ENCODE measurements at places on chromosomes 2 and 18.

GRCh38 chr18:76668546-76668945 lies 153.8 kb upstream of the ZNF236 start:
- DNase-seq, result no peak

DNA sequence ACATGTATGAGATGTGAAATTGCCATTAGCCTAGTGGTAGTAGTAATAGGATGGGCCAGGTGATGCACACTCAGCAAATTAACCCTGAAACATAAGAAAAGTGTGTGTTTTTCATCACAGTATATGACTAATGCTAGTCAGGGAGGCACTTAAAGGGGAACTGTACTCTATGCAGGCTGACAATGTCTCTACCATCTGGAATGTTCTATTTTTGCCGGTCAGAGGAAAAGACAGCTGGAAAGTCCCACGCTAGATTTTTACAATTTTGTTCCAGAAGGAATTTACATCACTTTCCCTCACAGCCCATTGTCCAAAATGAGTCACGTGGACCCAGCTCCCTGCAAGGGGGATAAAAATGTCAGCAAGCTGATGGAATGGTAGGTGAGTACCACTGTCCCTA lies 746.3 kb upstream of the CHAC2 start:
- DNase-seq, result no peak

- DNase-seq, result peak; percentile 82
Measured at GRCh38 chr2:86623494-86624266, at the start of gene RNF103. TSS of gene RNF103 (minus strand) at chr2:86623865. CDS start at chr2:86622886, 979 bp downstream.

GRCh38 chr18:79794846-79795245 lies 2.9 kb upstream of the KCNG2 start:
- no peak for DNase-seq

DNA sequence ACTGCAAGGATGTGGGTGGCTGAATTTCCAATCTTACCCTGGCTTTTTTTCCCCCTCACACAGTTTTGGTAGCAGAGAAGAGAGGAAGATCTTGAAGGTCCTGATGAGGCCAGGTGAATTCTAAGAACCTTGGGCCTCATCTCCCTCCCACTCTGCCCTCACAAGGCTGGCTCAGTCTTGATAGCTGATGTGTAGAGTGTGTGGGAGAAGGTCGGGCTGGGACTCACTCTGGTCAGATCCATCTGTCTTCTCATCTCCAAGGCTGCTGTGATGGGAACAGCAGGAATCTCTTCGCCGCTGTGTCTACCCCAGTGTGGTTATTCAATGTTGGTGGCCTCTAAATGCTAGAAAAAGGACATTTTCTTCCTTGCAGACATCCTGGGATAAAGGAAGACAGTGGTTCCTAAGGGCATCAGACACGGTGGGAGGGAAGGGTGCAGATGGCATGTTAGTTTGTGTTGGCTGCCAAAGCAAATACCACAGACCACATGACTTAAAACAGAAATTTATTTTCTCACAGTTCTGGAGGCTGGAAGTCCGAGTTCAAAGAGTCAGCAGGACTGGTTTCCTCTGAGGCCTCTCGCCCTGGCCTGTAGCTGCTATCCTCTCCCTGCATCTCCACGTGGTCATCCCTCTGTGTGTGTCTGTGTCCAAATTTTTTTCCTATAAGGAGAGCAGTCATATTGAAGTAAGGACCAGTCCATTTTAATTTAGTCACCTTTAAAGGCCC lies 37.6 kb upstream of the MGAT4A start:
- DNase-seq, result no peak

- DNase-seq, result no peak
Measured at GRCh38 chr2:86241611-86242010, 42.4 kb downstream of the MRPL35 start.

GRCh38 chr2:33395655-33396249 lies 80.7 kb upstream of the RASGRP3 start:
- peak; percentile 21 for DNase-seq

DNA sequence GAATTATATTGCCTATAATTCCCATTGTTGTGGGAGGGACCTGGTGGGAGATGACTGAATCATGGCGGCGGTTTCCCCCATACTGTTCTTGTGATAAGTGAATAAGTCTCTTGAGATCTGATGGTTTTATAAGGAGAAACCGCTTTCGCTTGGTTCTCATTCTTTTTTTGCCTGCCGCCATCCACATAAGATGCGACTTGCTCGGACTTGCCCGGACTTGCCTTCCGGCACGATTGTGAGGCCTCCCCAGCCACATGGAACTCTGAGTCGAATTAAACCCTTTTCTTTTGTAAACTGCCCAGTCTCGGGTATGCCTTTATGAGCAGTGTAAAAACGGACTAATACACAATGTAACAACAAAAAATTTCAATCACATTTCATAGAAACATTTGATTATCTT lies 115.8 kb downstream of the C2orf74 start:
- DNase-seq, result no peak

DNA sequence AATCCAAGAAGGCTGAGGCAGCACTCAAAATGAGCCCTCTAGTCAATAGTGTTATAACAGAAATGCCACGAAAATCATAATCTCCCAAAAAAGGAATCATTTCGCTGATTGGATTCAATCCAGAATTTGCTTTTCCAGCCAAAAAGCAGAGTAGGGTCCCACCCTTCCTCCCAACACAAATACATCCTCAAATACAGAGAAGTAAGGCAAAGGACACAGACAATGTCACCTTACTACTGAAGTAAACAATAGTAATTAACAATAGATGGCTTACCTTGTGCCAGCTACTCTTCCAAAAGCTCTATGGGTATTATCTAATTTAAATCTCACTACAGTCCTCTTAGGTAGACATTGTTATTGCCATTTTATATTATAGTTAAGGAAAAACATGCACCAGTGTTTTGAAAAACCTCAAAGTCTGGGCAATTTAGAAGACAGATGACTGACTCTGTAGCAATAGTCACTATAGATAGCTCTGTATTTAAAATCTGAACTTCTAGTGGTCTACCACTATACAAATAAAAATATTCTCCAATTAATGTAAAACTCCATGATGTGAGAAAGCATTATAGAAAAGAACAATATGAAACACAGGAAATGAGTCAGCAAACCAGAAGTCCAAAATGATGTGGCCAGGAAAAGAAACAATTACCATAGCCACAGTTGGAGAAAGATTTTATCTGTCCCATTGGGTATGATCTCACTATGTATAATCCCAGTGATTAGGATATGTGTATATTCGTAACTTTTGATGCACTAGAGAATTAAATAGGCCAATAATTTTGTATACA lies 305.0 kb upstream of the ERBB4 start:
- no peak for DNase-seq

DNA sequence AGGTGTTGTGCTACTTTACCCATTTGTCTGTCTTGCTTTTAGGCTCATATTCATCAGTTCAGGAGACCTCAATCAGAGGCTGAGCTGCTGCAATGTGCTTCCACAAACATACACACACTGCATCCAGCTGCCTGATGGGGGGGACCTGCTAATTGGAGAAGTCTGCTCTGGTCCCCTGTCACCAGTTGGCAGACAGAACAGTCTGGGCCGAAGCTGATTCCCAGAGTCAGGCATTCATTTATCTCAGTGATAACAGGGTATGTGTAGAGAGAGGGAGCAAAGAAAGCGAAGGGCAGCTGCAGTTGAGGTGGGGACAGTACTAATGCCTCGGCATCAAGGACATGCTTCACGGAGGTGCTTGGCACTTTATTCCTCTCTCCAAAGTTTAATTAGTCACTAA lies 584.3 kb upstream of the PIK3C3 start:
- no peak for DNase-seq

DNA sequence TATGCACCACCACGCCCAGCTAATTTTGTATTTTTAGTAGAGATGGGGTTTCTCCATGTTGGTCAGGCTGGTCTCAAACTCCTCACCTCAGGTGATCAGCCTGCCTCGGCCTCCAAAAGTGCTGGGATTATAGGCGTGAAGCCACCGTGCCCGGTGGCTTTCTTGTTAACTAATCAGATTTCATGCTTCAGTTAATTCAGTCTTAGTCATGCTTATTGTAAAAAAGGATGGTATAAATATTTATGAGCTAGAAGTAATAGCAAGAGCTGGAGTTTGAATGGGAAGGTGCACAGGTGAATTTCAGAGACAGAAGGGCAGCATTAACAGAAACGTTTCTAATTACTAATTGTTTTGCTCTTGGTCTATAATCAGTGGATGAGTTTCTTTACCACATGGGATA lies 10.3 kb downstream of the GEMIN6 start:
- DNase-seq, result no peak

DNA sequence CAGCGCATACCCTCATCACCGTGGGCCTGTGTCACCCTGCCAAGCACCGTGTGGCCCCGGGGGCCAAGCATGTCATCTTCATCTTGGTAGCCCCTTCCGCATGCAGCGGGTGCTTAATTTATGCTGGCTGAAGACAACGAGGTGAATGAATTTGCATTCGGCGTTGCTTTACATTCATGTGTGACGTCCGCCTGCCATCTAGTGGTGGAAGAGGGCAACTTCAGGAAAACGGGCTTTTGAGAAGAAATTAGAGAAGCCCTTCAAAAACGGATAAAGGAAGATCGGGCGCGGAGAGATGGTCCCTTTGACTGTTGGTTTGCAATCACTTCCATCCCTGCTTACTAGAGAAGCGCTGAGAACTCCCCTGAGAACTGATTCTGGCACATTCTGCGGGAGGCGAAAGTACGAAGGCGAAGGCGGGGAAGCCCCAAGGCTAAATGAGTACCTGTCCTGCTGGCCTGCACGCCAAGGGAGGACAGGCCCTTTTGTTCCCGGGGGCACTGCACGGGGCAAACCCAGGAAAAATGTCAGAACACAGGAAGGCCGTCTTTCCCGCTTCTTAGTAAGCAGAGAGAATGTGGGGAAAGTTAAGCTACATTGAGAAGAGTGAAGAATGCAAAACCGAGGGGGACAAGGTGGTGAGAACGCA lies 145.9 kb downstream of the ZNF516 start:
- peak; percentile 12 for DNase-seq

GRCh38 chr2:134276381-134277172 lies 22.7 kb downstream of the MGAT5 start:
- no peak for DNase-seq

DNA sequence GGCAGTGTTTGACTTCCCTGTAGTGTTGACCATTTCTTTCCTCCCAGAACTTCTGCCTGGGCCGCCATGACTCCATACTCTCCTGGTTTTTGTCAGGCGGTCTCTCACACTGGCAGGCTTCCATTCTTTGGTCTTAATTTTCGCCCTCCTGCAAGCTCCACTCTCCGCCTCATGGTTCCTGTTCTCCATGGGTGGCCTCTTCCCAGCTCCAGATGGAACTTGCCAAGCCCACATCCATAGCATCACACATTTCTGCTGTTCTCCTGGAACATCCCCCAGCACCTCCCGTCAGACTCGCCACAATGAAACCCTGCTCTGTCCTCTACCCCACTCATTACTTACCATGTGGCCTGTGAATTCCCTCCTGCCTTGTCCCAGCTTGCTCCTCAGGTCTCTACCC lies 896 bp upstream of the AFF3 start:
- DNase-seq, result no peak
